ENCODE measurements at places on chromosomes 16 and 17.

- no peak for DNase-seq
These were observed 38.9 kb upstream of the C1QL1 start for GRCh38 chr17:45006927-45007461.

DNA sequence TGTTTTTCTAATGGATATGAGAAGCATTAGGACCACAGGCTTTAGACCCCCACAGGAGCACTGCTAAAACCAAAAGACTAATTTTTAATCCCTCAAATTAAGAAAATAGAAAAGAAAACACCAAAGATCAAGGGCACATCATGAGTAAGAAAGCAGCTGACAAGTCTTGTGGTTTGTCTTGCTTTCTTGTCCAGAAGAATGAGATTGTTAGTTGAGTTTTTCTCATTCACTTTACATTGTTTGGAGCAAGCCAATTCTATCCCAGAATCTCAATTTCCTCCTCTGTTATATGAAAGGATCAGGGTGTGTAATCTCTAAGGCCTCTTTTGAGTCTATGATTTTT lies 899.0 kb downstream of the KCNJ2 start:
- DNase-seq = no peak

- DNase-seq = no peak
These were observed 81.4 kb downstream of the GRIN2A start for GRCh38 chr16:10100829-10101228.

DNA sequence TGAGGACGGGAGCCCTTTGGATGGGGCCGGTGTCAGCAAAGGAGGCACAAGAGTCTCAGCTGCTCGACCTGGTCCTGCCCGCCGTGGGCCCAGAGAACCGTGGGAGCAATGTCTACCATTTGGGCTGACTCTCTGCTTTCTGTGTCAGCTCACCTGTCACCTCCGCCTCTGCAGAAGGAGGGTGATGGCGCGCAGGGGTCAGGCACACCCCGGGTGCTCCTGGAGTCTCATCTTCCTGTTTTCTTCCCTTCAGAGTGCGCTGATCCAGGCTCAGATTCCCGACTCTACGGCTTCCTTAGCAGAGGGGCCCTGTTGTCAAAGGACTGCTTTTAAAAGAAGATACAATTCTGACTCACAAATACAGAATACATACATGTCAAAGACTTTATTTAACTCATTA lies 167.1 kb downstream of the BANP start:
- no peak for DNase-seq

- DNase-seq = no peak
These were observed 18.0 kb downstream of the FOXF1 start for GRCh38 chr16:86528061-86528929.

DNA sequence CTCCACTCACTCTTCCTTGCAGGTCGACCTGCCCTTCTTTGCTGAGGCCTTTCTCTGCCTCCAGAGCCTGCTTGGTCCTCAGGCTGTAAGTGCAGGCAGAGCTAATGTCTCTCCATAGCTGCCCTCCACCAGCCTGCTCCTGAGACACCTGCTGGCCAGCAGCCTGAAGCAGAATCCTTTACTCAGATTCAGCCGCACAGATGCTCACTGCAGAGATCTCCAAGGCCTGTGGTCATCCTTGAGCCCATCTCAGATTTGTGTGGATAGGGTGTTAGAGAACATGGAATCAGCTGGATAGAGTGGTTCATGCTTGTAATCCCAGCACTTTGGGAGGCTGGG lies 11.5 kb downstream of the DEXI start:
- no peak for DNase-seq

- no peak for DNase-seq
These were observed 166.3 kb upstream of the FOXF1 start for GRCh38 chr16:86343796-86344585.

DNA sequence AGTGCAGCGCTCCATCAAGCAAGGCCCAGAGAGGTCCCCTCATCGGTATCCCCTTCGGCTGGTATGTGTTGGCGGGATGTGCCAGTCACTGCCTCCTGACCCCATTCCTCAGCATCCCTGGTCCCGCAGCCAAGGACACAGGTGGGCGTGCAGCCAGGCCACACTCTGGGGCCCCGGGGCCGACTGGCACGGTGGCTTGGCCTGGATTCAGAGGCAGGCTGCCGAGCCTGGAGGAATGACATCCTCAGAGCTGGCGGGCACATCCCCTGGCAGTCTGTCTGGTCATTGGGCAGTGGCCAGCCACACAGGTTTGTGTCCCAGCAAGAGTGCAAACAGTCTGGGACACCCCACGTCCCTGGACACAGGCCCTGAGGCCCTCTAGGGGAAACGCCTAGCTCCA lies 111.1 kb downstream of the SDK2 start:
- peak; percentile 80 for DNase-seq

- no peak for DNase-seq
These were observed 6.2 kb upstream of the POLR3E start for GRCh38 chr16:22291020-22291419.

GRCh38 chr17:75557852-75558665 lies 29.5 kb upstream of the MYO15B start:
- DNase-seq = peak; percentile 63

DNA sequence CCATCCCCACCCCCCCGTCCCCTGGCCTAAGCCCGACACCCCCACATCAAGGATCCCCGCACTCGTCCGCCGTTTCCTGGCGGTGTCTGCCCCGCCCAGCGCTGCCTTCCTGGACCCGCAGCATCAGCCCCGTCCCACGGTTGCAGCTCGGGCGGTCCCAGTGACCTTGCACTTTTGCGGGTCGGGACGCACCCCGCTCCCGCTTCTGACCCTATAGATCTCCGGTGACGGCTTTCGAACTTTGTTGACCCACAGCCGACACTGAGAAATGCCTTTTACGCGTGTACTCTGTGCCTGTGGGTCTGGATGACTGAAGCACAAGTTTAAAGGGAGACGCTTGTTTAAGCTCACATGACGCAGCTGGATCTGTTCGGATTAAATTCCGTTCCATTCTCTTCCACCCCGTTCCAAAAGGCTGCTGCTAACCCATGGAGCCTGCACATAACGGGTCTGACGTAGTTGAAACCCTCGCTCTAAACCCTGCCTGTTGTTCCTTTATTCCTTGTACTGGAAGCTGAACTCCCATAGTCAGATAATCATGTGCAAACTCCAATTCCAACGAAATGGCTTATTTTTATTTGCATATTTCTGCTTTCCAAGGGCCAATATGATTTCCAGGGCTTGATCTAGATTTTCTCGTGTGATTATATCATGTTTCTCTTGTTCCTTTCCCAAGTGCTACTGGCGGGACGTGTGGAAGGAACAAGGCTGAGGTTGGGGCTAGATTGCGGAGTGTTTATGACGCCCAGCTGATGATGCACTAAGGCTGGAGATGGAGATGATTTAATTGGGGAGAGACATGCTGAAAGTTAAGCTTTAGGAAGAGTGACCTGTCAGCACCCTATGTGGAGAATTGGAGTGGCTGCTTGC lies 834 bp downstream of the FLYWCH1 start:
- DNase-seq = peak; percentile 23

GRCh38 chr17:43524945-43525575 lies 21.1 kb downstream of the ETV4 start:
- DNase-seq = no peak

DNA sequence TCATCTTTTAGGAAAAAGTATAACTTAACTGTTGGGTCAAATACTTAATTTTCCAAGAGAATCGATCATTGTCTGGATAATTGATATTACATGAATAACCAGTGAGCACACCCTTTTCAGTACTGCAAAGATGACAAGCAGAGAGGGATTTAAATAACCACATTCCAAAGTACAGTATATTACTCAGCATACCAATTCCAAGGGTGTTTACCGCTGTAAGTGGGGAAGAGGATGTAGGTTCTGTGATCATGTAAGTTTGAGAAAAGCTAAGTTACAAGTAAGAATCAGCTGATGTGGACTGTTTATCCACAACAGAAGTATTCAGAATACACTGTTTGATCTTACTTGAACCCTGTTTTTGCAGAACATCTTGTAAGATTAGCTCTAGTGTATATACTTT lies 6.1 kb downstream of the GDE1 start:
- no peak for DNase-seq

DNA sequence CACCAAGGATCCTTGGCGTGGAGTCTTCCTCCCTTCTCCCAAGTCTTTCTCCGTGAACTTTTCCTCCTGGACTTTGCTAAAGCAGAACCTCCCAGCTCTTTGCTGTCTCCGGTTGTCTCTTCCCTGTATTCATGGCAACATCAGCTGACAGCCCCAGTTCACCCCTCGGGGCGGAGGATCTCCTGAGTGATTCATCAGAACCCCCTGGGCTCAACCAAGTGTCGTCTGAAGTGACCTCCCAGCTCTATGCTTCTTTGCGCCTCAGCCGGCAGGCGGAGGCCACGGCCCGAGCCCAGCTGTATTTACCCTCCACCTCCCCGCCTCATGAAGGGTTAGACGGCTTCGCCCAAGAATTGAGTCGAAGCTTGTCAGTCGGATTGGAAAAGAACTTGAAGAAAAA lies 943 bp downstream of the CNTROB start:
- no peak for DNase-seq

DNA sequence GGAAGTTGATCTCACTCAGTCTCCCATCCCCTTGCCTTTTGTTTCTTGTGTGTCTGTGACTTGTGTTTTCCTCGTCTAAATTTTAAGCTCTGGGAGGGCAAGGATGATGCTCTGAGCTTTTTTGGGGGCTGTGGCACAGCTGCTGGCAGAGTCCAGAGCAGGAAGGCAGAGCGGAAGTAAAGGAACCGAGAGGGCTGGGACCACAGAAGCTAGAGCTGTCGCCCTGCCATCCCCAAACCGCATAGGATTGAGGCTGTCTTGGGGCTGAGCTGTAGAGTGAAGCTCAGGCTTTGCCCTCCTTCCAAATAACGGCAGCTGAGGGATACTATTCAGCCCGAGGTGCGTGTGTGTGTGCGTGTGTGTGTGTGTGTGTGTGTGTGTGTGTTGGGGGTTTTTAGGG lies 3.8 kb upstream of the DNAH2 start:
- no peak for DNase-seq

- DNase-seq = no peak
These were observed 6.5 kb downstream of the PIGQ start for GRCh38 chr16:576197-576822.

DNA sequence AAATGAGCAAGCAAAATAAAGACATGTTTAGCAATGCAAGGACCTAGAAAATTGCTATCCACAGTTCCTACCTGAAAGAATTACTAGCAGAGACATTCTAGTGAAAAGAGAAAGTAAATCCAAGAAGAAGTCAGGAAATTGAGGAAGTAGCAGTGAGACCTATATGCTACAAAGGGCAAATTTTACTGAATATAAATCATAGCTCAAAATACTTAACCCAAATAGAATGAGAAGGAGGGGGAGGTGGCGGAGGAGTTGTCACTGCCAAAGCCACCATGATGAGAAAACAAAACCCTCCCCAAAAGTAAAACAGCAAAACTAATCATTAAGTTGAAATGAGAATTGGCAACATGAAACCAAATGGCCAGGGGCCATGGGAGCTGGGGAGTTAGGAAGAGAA lies 39.3 kb downstream of the PITPNM3 start:
- DNase-seq = no peak

DNA sequence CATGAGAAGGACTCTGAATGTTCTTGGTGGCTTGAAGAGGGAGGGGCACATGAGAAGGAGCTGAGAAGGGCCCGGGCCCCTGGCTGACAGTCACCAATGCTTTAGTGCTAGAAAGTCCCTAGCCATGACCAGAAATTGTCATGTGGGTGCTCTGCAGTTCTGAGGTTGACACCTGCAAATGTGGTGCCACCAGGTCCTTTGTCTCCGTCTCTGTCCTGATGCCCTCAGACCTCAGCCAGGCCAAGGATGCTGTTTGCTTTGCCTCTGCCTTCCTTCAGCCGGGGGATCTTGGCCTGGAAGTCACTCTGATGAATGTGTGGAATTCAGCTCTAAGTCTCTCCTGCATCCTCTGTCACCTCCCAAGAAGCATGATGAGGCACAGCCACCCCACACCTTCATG lies 63.6 kb downstream of the TNFRSF13B start:
- DNase-seq = no peak

- no peak for DNase-seq
These were observed 23.2 kb downstream of the MNT start for GRCh38 chr17:2377659-2378058.

- no peak for DNase-seq
These were observed 560.6 kb downstream of the CDH13 start for GRCh38 chr16:83187405-83187804.

DNA sequence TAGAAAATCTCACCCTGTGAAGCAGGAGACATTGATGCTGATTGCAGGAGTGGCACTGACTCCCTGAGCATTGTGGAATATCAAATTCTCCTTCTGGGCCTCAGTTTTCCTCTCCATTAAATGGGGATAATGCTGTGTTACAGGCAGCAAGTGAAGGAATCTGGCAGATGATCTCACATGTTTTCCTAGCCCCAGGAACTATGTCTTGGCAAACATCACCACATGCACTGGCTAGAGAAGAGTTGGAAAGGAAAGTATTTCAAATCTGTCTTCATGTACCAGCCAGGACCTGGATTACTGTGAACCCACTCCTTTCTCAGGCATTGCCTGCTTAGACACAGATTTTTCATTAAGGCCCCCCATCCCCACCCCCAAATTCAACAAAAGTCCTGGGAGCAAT lies 13.6 kb upstream of the CCL8 start:
- no peak for DNase-seq

DNA sequence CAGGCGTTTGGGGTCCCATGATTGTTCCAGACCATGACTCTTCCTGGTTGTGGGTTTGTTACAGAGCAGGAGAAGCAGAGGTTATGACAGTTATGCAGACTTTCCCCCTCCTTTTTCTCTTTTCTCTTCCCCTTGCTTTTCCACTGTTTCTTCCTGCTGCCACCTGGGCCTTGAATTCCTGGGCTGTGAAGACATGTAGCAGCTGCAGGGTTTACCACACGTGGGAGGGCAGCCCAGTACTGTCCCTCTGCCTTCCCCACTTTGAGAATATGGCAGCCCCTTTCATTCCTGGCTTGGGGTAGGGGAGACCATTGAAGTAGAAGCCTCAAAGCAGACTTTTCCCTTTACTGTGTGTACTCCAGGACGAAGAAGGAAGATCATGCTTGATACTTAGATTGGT lies 7.9 kb upstream of the TACO1 start:
- no peak for DNase-seq

DNA sequence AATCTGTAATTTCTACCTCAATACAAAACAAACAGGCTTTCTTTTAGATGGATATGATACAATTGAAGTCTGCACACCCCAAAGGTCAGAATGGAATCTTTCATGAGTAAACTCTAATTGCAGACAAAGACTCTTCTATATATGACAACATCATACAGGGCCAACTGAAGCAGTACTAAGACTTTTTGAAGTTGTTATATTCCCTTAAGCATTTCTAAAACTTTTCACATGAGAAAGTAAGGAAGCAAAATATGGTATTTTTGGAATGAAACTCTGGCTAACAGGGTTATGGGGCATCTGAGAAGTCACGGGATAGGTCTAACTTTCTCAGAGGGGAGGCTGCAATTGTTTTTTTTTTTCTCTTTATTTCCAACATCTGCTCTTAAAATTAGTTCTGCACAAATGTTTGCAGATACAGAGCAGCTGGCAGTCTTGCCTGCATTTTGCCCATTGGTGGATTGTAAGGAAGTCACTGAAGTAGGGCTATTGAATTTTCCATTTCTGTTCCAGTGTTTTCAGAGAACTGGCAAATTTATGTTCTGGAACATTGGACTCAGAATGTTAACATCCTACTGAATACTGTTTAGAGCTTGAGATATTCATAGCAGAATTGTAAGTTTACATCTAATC lies 59.1 kb downstream of the SSH2 start:
- DNase-seq = peak; percentile 19

GRCh38 chr16:49969091-49970030 lies 55.7 kb upstream of the CNEP1R1 start:
- no peak for DNase-seq

- no peak for DNase-seq
These were observed 19.9 kb upstream of the CALB2 start for GRCh38 chr16:71338632-71339031.

GRCh38 chr16:79914961-79915720 lies 314.6 kb upstream of the MAF start:
- no peak for DNase-seq

Data from midbrain (tissue), 1 donor.